ENCODE measurements at places on chromosomes 3 and 15.

DNA sequence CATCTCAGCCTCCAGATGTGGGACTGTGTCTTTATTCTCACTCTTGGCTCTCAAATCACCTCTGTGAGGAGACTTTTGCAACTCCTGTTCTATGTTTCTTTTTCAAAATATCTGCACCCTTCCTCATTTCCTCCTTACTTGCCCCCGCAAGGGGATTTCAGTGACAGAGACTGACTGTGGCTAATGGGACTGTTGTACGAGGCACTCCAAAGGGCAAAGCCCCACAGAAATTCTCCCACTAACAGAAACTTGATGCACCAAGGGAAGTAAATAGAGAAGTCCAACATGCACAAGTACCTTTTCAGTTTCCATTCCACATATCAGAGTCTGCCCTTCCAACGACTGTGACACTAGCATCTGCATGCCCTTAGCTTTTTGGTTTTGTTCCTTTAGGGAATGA, 69.7 kb downstream of the LRRK1 start:
- no peaks in the 10 kb centered on the region for H3K4me1 ChIP-seq
- H3K27ac ChIP-seq, result no peak overlapping the region
- H3K36me3 ChIP-seq, result peaks cover 59% of the 10 kb centered on the region
- no peak overlapping the region for H3K4me3 ChIP-seq
- no peaks in the 10 kb centered on the region for H3K27me3 ChIP-seq

DNA sequence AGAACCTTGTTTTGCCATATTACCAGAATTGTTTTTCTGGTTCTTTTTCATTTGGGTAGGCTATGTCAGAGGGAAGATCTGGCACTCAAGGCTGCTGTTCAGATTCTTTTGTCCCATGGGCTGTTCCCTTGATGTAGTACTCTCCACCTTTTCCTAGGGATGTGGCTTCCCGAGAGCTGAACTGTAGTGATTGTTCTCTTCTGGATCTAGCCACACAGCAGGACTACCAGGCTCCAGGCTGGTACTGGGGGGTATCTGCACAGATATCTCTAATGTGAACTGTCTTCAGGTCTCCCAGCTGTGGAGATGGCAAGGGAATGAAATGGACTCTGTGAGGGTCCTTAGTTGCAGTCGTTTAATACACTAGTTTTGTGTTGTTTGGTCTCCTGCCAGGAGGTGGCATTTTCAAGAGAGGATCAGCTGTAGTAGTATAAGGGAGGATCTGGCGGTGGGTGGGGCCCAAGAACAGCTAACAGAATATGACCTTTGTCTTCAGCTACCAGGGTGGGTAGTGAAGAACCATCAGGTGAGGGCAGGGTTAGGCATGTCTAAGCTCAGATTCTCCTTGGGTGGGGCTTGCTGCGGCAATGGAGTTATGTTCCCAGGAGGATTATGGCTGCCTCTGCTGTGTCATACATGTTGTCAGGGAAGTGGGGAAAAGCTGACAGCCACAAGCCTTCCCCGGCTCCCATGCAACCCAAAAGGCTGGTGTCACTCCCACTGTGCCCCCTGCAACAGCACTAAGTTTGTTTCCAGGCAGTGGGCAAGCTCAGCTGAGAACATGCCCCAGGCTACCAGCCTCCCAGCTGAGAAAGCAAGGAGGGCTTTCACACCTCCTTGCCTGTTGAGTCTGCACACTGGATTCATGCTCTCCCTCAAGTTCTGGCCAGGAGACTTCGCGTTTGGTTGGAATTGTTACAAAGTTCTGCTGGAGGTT, 252.5 kb downstream of the ISL2 start:
- H3K36me3 ChIP-seq, result peaks cover 8% of the 10 kb centered on the region
- no peak overlapping the region for H3K27ac ChIP-seq
- no peak for DNase-seq
- H3K4me1 ChIP-seq, result no peaks in the 10 kb centered on the region
- no peak overlapping the region for H3K4me3 ChIP-seq

GRCh38 chr3:40580494-40581091, 55.8 kb downstream of the ZNF621 start:
- peak; percentile 55 for DNase-seq
- peaks cover 13% of the 10 kb centered on the region for H3K27me3 ChIP-seq
- no peak overlapping the region for H3K27ac ChIP-seq
- H3K36me3 ChIP-seq, result no peaks in the 10 kb centered on the region
- peaks cover 5% of the 10 kb centered on the region for H3K4me1 ChIP-seq
- no peak overlapping the region for H3K4me3 ChIP-seq

- H3K4me3 ChIP-seq, result peak overlapping the region; percentile 95
- no peak for DNase-seq
- H3K36me3 ChIP-seq, result peaks cover 31% of the 10 kb centered on the region
- H3K27me3 ChIP-seq, result no peaks in the 10 kb centered on the region
- peaks cover 27% of the 10 kb centered on the region for H3K4me1 ChIP-seq
Measured at GRCh38 chr3:58434168-58434504, 504 bp upstream of the PDHB start.

DNA sequence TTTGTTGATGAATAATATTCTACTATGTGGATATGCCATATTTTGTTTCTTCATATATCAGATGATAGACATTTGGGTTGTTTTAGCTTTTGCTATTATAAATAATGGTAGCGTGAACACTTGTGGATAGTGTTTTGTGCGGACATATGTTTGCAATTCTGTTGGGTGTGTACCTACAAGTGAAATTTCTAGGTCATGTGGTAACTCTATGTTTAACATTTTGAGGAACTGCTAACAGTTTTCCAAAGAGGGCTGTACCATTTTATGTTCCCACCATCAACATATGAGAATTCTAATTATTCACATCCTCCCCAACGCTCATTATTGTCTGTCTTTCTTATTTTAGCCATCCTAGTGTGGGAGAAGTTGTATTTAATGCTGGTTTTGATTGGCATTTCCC, 303.8 kb downstream of the ERC2 start:
- no peaks in the 10 kb centered on the region for H3K4me1 ChIP-seq
- no peak for DNase-seq
- peaks cover 9% of the 10 kb centered on the region for H3K27me3 ChIP-seq
- no peak overlapping the region for H3K27ac ChIP-seq
- no peaks in the 10 kb centered on the region for H3K36me3 ChIP-seq

DNA sequence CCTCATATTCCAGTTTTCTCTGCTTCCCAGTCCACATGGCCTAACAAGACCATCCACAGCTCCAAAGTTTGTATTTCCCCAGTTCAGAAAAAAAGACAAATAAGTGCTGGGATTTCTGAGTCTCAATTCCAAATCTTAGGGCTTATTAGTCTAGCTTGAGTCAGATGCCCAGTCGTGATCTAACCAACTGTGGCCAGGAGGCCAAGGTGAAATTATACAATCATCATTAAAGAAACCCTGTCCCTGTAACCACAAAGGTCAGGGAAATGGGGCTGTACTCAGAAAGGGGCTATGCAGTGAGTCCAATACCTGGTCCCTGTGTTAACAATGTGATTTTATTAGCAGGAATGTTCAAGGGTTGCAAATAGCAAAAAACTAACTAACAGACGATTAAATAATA, 40.5 kb upstream of the MITF start:
- peaks cover 6% of the 10 kb centered on the region for H3K27me3 ChIP-seq
- no peaks in the 10 kb centered on the region for H3K36me3 ChIP-seq
- H3K4me1 ChIP-seq, result no peaks in the 10 kb centered on the region
- no peak for DNase-seq
- H3K4me3 ChIP-seq, result no peak overlapping the region
- no peak overlapping the region for H3K27ac ChIP-seq

GRCh38 chr3:197394464-197395321, 96.3 kb upstream of the DLG1 start:
- no peak overlapping the region for H3K27ac ChIP-seq
- H3K4me1 ChIP-seq, result peaks cover 2% of the 10 kb centered on the region
- H3K4me3 ChIP-seq, result peak overlapping the region; percentile 48
- H3K36me3 ChIP-seq, result no peaks in the 10 kb centered on the region
- peaks cover 24% of the 10 kb centered on the region for H3K27me3 ChIP-seq
- DNase-seq, result no peak

DNA sequence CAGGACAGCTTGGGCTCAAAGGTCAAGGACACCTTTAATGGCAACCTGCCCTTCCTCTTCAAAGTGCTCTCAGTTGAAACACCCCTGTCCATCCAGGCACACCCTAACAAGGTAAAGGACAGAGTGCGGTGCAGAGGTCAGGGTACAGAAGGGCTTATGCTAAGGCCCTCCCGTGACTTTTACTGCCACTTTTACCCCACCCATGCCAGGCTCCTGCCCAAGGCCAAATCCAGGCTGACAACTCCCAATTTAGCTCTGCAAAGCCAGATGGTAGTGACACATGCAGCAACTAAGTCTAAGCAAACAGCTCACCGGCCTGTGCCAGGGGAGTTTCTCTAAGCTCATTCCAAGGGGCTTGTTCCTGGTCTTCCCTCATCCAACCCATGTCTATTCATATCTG, 1.6 kb downstream of the MPI start:
- no peak overlapping the region for H3K27ac ChIP-seq
- no peak overlapping the region for H3K4me3 ChIP-seq
- peaks cover 22% of the 10 kb centered on the region for H3K36me3 ChIP-seq

GRCh38 chr15:99707473-99708270, 25.6 kb downstream of the LYSMD4 start:
- no peaks in the 10 kb centered on the region for H3K27me3 ChIP-seq
- no peak for DNase-seq
- H3K27ac ChIP-seq, result peak overlapping the region; percentile 12
- peaks cover 25% of the 10 kb centered on the region for H3K4me1 ChIP-seq
- peaks cover 55% of the 10 kb centered on the region for H3K36me3 ChIP-seq

DNA sequence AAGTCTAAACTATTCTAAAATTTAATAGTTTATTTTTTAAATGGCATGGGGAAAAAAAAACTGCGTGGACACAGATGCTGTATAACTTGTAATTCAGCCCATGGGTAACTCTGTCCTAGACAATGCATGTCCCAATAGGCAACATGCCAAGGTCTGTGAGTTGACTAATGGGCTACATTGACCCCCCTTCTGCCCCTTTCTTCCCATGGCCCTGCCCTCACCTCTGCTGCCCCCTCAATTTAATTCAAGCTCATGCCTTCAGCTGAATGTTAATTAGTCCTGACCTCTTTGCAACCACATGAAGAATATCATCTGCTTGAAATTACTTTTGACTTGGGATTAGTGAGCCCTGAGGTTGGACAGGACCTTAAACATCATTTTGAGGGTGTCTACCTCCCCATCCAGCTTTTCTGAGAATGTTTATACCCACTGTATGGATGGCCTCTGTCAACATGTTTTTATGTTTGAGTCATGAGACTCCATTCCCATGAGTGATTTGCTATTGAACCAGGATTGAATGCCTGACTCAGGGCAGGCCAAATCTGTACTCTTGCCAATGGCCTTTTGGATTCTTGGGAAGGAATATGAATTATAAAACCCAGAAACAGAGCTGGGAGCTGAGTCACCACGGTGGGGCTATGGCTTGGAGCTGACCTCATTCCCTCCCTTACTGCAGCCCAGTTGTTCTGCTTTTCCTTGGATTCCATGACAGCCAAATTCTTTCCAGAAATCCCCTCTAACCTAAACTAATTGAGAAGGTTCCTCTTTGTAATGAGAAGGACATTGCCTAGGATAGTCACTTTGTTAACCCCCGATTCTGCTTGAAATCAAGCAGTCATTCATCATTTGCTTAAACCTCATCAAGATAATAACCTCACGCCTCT, 33.5 kb upstream of the PDE8A start:
- H3K27me3 ChIP-seq, result peaks cover 6% of the 10 kb centered on the region
- no peak overlapping the region for H3K27ac ChIP-seq
- H3K4me1 ChIP-seq, result no peaks in the 10 kb centered on the region
- H3K36me3 ChIP-seq, result no peaks in the 10 kb centered on the region

DNA sequence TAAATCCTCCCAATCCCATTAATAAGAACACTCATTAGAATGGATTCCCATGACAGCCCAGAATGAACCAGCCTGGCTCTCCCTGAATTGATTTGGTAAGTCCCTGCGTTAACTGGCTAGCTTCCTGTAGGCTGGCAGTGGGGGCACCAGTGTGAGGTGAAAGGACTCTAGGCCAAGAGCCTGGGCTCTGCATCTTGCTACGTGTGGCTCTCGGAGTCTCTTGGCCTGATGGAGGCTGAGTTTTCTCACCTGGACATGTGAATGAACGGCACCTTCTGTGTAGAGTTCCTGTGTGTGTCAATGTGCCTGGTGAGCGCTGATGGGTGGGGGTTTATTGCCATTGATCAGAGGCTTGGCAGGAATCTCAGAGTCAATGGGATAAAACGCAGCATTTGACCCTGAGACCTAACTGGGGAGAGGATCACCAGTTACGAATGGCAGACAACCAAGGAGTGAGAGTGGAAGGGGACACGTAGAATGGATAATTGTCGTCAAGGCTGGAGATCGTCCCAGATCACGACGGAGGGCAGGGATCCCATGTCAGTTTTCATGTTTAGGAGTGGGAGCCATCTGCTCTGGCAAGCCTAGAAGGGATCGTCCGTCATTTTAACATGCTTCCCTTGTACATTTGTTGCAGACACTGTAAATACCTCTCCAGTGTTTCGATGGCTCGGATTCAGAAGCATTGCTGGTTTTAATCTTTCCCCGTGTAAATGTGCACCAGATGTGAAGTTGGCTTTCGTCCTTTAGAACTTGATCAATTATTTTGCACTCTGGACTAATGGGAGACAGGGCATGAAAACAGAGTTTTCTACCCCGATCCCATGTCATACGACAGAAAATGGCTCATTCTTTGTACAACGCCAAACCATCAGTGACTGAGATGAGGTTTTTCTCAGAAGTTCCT, 9.0 kb upstream of the KLF13 start:
- no peak for DNase-seq
- no peaks in the 10 kb centered on the region for H3K36me3 ChIP-seq
- no peak overlapping the region for H3K27ac ChIP-seq
- peaks cover 21% of the 10 kb centered on the region for H3K4me1 ChIP-seq
- H3K27me3 ChIP-seq, result no peaks in the 10 kb centered on the region

DNA sequence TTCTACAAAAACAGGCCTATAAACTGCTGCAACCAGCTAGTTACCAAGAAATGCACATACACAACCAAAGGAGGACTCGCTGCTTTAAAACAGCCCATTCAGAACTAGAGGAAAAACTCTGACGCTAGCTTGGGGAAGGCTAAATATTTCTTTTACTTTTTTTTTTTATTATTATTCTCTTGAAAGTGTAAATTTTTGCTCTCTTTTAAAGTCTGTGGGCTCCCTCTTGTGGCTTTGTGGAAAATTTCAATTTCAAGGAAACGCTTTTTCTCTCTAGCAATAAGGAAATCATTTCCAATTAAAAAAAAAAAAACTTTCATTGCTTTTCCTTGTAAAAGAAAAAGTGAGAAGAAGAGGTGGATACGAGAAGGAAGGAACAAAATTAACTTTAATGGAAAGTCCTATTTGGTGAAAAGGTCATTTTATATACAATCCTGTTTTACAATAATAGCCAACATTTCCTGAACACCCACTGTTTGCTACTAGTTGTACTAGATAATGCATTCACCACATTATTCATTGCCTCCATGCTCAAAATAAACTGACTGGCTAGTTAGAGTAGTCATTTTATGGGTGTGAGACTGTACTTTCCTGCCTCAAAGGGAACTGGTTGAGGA, 51.2 kb upstream of the SAMMSON start:
- H3K36me3 ChIP-seq, result no peaks in the 10 kb centered on the region
- no peak for DNase-seq
- H3K27me3 ChIP-seq, result no peaks in the 10 kb centered on the region
- no peak overlapping the region for H3K27ac ChIP-seq
- H3K4me1 ChIP-seq, result no peaks in the 10 kb centered on the region

Measured in activated B cell treated with CpG ODN at 0.5 μM for 24 hours (primary cell).